ENCODE measurements at places on chromosomes 6 and 20.
A peak's percentile ranks its signal among the peaks of the same experiment; 100 is the strongest.

DNA sequence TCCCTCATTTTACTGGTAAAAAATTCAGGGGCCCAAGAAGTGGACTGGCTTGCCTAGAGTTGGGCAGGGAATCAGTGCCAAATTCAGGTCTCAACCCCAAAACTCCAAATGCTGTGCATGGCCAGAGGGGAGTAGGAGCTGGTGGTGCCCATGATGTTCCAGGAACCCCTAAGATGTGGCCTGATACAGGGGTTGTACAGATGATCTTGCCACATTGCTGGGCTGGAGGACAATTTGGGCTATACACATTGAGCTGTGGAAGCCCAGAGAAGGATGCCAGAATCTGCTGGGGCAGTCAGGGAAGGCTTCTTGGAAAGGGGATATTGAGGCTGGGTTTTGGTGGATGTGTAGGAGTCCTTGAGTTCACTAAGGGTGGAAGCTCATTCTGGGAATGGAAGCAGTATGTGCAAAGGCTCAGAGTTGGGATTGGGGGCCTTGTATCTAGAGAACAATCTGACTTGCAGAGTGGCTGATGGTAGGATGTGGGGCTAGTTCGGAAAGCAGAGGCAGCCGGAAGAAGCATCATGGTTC, 38.0 kb upstream of the APCDD1L start:
- DNase-seq = no peak

- DNase-seq = peak; percentile 65
Observed at GRCh38 chr20:57381596-57382503, 9.3 kb upstream of the RBM38 start.

- no peak for DNase-seq
Observed at GRCh38 chr20:8055096-8055495, 35.5 kb upstream of the TMX4 start.

DNA sequence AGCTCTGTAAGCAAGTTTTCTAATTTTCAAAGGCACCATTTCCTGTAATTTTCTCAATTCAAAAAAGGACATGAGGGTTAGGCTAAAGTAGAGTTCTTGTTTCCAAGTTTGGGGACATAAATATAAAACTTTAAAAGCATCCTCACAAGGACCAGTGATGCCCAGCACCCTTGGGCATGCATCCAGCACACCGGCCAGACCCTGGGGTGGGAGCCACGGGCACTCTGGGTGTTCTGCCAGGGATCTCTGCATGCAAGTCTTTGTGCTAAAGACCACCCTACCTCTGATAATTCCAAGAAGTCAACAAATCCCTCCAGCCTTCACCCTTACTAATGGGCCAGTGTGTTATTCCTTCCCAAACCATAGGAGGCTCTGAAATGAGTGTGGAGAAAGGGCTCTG, 46.5 kb downstream of the PLCG1 start:
- no peak for DNase-seq

- DNase-seq = no peak
Observed at GRCh38 chr20:59804347-59804746, 129.1 kb downstream of the SYCP2 start.

GRCh38 chr20:48350313-48350988, 477.3 kb downstream of the PREX1 start:
- peak; percentile 26 for DNase-seq

GRCh38 chr6:134003542-134003951, 48.9 kb downstream of the SLC2A12 start:
- peak; percentile 11 for DNase-seq

DNA sequence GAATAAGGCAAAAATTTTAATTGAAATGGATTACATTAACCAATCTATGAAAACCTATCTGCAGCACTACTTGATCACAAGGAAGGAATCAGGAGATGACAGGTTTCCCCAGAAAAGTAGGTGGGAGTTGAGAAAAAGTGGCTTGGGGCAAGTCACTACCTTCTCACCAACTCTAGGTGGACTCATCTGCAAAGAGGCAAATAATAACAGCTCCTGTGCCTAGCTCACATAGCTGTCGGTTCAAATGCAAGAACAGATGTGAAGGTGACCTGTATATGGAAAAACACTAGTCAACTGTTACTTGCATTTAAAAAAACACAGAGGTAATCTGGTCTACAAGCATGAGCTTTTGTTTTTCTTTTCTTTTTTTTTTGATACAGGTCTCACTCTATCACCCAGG, 67.2 kb downstream of the POPDC3 start:
- no peak for DNase-seq

- no peak for DNase-seq
Observed at GRCh38 chr6:44681761-44682160, 294.3 kb downstream of the CDC5L start.

GRCh38 chr6:33875696-33876095, 71.9 kb upstream of the MLN start:
- no peak for DNase-seq

DNA sequence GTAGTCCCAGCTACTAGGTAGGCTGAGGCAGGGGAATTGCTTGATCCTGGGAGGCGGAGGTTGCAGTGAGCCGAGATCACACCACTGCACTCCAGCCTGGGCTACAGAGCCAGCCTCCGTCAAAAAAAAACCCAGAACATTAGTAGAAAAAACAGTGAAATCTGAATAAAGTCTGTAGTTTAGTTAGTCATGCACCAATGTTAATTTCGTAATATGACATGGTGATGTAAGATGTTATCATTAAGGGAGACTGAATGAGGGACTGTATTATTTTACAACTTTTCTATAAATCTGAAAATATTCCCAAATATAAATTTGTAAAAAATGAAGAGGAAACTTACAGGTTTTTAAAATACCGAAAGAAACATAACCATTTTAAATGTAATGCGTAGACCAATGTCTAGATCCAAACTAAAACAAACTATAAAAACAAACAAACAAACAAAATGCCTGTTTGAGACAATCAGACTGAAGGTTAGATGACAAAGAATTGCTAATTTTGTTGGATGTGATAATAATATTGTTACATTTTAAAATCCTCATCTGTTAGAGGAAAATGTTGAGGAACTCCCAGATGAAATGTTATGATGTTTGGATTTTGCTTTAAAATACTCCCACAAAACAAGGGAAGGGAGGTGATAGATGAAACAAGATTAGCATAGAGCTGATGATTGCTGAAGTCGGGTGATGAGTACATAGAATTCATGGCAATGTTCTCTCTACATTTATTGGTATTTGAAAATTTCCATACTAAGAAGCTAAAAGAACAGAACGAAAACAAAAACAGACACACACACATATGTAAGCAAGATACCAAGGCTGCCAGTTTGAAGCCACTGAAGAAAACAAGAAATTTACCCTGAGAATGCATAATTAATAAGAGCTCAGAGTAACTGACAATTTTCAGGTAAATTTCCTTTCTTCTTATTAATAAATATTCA, 1.8 kb downstream of the GSTA4 start:
- DNase-seq = no peak

DNA sequence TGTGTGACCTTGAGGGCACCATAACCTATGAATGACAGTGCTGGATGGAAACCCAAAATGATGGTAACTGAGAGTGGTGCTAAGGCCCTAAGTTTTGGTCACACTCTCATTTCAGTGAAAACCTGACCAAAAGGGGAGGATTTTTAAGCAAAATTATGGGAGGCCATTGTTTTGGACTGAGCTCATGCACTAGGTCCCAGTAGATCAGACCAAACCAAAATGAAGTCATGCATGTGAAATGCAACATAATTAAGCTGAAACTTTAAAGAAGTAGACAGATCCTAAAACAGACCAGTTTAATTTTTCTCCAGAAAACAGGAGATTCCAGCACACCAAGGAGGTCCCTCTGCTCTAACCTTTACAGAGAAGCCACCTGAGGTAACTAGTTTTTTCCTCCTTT, 24.0 kb upstream of the THBS2 start:
- no peak for DNase-seq

- no peak for DNase-seq
Observed at GRCh38 chr6:157711060-157711459, 112.0 kb upstream of the SNX9 start.

GRCh38 chr20:49541733-49542513, 26.0 kb downstream of the PTGIS start:
- DNase-seq = peak; percentile 68

GRCh38 chr6:13511913-13512717, 24.7 kb upstream of the GFOD1 start:
- DNase-seq = no peak

GRCh38 chr20:54984104-54984448, 508.7 kb downstream of the DOK5 start:
- DNase-seq = no peak

DNA sequence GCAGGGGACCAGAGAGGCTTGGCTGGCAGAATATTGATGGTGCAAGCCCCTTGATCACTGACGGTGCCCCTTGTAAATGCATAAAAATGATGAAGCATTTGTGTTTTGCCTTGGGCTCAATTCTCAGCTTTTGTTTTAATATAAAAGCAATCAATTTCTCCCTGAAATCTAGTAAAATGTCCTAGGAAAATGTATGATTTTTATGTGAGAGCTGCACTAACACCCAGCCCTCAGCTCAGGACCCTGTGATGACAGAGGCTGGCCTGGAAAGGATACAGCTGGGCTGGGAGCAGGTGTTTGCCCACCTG, 84.7 kb upstream of the PHACTR3 start:
- DNase-seq = no peak

DNA sequence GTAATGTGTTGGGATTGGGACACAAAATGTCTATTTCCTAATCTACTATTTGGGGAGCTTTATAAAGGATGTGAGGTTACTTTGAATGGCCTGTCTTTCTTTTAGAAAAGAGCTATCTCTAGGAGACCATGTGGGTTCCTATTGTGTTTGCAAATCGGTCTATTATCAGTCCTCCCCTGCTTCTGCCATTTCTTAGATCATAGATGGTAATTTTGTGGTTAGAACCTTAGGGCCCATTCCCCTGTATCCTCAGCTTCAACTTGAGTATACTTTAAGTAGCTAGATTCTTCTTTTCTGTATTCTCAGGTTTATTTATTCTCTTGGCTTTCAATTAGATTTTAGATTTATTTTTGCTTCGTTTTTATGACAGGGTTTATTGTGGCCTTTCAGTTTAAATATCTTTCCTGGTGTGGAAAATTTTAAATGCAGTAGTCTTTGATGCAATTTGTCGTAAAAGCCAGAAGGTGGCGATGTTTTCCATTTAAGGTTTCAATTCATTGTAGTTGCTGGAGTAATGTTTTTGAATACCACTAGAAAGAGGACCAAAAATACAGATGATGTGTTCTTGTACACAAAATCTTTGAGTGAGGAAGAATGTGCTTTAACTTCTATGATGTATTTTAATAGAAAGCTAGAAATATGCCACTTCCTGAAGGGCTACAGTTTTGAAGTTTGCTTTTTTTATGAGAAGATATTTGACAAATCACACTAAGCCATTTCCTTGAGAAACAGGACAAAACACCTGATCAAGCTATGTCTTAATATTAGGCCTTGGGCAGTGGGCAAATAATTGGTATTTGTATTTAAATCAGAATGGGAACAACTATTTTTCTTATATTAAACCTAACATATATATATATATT, 20.3 kb downstream of the TBPL1 start:
- peak; percentile 82 for DNase-seq

GRCh38 chr6:7006515-7007191, 101.1 kb upstream of the RREB1 start:
- no peak for DNase-seq
